ENCODE measurements at places on chromosomes 3 and 15.

- no peak for DNase-seq
These were observed 17.3 kb downstream of the KCNH8 start for GRCh38 chr3:19165654-19166053.

DNA sequence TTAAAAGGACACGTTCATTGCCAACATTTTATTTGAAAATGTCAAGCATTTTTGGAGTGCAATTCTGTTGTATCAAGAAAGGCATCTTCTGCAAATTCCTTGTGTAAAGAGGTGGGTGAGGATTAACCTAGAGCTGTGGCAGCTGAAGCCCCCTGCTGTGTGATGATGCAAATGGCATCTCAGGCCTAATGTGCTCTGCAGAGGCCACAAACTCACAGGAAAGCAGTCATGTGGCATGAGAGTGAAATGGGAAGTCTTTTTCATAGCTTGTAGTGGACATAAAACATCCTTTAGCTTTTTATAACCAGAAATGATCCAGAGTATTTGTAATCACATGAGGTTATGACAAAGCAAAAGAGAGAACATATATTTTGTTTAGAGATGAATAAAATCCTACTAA lies 6.4 kb downstream of the CADM2 start:
- peak; percentile 68 for DNase-seq

DNA sequence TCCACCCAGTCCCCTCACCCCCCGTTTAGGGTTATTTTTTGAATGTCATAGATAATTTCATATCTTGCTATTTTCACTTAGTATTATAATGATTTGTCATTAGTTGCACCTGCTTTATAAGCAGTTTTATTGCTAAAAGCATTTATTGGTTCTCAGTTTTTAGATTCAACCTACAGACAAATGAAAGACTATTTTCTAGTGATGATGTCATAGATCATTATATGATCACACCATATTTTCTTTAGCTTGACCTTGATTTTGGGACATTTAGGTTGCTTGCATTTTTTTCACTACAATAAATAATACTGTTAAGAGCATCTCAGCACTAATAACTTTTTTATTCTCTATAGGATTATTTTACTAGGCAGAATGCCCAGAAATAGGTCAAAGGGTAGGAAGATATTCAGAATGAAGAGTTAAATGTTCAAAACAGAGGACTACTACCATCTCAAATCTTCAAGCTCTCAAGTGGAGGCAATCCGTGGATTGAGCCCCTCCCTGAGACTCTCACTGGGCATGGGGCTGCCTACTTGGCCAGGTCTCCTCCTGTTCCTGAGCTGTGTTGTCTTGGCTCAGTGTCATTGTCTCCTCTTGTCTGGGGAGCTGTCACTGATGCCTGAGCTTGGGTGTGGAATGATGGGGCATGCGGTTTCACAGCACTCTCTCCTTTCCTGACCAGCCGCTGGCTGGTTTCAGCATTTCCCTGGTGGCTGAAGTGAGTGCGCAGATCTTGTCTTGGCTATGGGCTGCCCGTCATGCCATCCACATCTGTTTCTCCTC lies 28.4 kb downstream of the CHCHD6 start:
- DNase-seq: no peak

GRCh38 chr15:58330741-58331559 lies 100.8 kb upstream of the LIPC start:
- no peak for DNase-seq

- no peak for DNase-seq
These were observed 24.6 kb downstream of the CCR4 start for GRCh38 chr3:32975891-32976595.

GRCh38 chr3:156317462-156318074 lies 197.2 kb downstream of the KCNAB1 start:
- peak; percentile 93 for DNase-seq

- DNase-seq: peak; percentile 34
These were observed 61.8 kb downstream of the ZDHHC19 start for GRCh38 chr3:196149375-196149774.

DNA sequence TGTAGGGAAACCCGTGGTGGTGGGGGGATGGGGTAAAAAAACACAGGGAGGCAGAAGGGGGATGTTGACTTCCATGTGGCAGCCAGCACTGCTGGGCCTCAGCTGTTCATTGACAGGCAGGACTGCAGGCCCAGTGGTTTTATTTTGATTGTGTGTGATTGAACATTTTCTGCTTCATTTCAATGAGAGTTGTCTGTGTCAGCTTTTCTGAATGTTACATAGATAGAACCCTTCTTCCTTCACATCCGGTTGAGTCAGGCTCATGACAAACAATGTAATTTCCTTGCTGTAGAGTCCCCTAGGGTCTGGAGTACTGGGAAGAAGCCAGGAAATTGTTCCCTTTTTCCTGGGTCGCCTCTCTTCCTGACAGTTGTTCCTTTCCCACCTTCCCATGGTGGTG lies 8.2 kb upstream of the RPP25 start:
- peak; percentile 79 for DNase-seq

GRCh38 chr15:75468913-75469598 lies 17.6 kb upstream of the SIN3A start:
- no peak for DNase-seq

Data from HT1080 (cell line).